ENCODE measurements at places on chromosomes 11 and 22. TPM values are rescaled to one million over a fixed set of nuclear protein-coding genes. Genes with fewer than 3 reads are reported as not detected.
A peak's percentile ranks its signal among the peaks of the same experiment; 100 is the strongest.

GRCh38 chr11:75199412-75199955 lies 41.1 kb upstream of the TPBGL start:
- H3K27ac ChIP-seq: no peak overlapping the region
- peaks cover 32% of the 10 kb centered on the region for H3K27me3 ChIP-seq
- H3K4me1 ChIP-seq: no peaks in the 10 kb centered on the region
- H3K36me3 ChIP-seq: no peaks in the 10 kb centered on the region
- DNase-seq: no peak

DNA sequence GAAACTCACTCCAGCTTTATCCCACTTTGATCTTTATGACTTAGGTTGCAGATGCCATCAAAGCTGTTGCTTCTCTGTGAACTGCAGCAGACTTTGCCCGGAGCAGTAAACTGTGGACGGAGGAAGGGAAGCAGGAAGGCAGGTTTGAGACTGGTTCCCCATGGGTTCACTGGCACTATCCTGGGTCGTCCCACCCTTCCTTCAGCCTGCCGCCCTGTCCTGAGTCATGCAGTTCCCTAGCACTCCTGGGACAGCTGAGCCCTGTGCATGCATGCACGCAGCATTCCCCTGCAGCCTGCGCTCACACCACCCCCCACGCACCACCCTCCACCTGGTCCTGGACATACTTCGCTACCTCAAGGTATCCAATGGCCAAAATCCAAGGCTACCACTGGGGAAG lies 23.5 kb upstream of the P2RY2 start:
- no peak overlapping the region for H3K27ac ChIP-seq
- H3K4me3 ChIP-seq: no peak overlapping the region
- peaks cover 12% of the 10 kb centered on the region for H3K27me3 ChIP-seq
- peaks cover 2% of the 10 kb centered on the region for H3K4me1 ChIP-seq
- DNase-seq: no peak
- H3K36me3 ChIP-seq: no peaks in the 10 kb centered on the region

- DNase-seq: peak; percentile 31
- no peak overlapping the region for H3K4me3 ChIP-seq
- no peaks in the 10 kb centered on the region for H3K36me3 ChIP-seq
These were observed 54.6 kb downstream of the OTOG start for GRCh38 chr11:17601676-17602075.

DNA sequence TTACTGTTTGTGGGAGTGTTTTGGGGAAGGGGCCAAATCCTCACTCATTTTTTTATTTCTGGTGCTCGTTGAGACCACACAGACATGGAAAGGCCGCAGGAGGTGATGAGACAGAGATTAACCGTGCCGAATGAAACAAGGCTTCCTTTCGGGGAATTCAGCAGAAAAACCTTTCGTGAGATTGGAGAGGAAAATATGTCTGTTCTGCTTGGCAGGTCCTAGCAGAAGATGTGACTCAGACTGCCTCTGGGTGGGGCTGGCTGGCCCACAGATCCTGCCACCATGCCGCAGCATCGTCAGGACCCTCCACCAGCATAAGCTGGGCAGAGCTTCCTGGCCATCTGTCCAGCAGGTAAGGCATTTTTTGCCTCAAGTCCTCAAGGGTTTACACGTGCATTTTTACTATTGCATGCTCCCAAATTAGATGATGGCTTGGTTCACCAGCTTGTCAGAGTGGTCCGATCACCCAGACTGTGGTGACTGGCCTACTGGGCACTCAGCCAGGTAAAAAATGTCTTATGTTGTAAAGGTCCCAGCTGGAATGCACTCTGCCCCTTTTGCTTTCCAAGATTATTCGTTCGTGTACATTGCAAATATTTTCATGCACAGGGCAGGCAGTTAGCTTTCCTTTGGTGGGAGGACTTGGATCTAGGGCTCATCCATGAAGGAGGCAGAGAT lies 1.5 kb downstream of the DDB2 start:
- H3K36me3 ChIP-seq: peaks cover 48% of the 10 kb centered on the region
- H3K27ac ChIP-seq: peak overlapping the region; percentile 99
- no peaks in the 10 kb centered on the region for H3K27me3 ChIP-seq
- peaks cover 47% of the 10 kb centered on the region for H3K4me1 ChIP-seq
- peak overlapping the region; percentile 97 for H3K4me3 ChIP-seq

The NXPE1 gene
- not detected for total RNA-seq

The SPTY2D1 gene
- total RNA-seq: 23.8 TPM

The CCDC85B gene
- total RNA-seq: 94.1 TPM

The SLC22A9 gene
- total RNA-seq: not detected

The C11orf21 gene
- total RNA-seq: 28.3 TPM

Data from activated CD8-positive, alpha-beta memory T cell treated with anti-CD3 and anti-CD28 coated beads, Interleukin-2, amount 10 ng/mL, durations not matched to agents 7 days and 5 days (primary cell).